ENCODE measurements at places on chromosomes 13 and 19.

DNA sequence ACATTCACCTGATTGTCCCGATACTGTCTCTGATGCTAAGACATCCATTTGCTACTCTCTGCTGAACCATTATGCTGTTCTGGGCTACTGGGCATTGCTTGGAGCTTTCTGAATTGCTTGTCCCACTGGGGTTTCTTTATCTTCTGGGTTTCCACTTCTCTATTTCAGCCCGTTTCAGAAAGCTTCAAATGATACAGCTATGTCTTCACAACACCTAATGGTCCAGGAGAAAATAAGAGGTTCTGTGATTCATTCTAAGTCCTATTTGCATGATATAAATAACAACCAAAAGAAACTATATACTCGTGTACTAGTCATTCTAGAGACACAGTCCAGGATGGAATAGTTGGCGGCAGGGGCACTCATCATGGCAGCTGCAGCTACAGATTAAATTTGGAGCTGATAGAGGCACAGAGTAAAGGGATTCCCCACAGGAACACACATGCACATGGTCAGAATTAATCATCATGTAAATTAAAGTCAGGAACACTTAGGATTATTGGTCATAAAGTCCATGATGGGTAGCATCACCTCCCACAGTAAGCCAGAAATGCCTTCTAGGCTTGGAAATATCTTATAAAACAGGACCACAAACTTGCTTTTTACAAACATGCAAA is 33.3 kb upstream of the SCEL start:
- no peak for DNase-seq

GRCh38 chr19:1917146-1917545 is 11.9 kb downstream of the ADAT3 start:
- no peak for DNase-seq

GRCh38 chr13:102132777-102133295 is 269.0 kb downstream of the FGF14 start:
- no peak for DNase-seq

- DNase-seq, result no peak
Measured at GRCh38 chr13:50285283-50285682, 270.0 kb downstream of the KCNRG start.

GRCh38 chr13:73399347-73400216 is 340.8 kb downstream of the KLF5 start:
- no peak for DNase-seq

DNA sequence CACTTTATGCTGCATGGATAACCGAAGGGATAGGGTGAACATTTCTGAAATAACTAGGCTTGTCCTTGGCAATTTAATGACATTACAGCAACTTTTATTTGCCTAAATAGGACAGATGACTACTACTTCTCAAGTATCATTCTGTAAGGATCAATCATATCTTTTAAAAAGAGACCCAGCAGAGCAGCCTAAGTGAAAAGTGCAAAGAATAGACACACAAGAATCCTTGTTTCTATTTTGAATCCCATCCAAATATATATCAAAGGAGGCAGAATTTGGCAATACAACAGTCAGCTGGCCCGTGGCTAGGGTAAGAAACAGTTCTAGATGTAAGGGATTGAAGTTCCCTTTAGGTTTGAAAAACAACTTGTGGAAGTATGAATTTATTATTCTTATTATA is 6.9 kb downstream of the THSD1 start:
- DNase-seq, result no peak

DNA sequence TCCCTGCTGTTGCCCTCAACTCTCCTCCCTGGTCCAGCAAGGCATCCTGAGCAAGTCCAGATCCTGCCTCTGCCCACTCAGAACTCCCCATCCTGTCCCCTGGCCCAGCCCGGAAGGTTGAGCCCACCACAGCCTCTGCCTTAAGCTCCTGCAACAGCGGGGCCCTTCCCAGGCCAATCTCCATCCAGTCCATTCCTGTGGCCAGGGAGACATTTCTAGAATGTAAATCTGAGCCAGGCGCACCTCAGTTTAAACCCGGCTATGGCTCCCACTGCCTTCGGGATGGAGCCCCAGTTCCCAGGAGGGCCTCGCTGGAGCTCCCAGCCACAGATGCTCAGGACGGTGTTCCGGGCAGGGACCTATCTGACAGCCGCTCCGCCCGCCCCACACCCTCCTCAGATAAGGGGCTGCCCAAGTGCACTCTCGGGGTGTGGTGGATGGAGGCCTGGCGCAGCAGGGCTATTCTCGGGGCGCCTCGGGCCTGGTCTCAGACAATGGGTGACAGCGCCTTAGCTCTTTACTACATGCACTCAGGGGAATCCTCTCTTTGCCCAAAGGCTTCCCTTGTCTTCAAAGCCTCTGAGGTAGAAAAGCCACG is 5.3 kb downstream of the TRAPPC6A start:
- DNase-seq, result peak; percentile 43

DNA sequence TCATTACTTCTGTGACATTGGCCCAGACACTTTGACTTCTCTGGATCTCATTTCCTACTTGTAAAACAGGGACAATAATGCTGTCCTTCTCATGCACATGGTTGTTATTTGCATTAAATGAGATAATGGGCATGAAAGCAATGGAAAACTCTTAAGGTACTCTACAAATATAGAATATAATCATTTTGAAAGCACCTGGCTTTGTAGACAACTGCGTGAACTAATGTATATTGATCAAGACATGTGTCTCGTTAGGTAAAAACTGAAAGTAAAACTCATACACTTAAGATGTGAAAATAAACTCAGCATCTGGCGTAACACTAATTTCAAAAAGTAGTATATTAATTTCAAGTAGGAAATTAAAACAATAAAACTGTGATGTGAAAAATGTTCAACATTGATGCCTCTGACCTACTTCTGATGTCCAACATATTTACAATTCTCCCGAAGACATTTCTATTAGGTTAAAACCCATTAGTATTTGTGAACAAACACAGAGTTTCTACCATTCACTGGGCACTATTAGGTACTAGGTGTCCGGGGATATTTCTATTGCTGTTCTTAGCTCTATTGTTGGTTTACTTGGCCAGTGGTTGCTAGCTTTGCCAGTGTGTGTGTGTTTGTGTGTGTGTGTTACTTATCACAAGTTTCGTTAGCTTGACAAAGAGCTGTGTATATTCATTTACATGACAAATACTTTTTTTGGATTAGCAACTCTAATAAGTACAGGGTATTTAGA is 220.5 kb downstream of the KCNRG start:
- DNase-seq, result no peak

GRCh38 chr19:23804676-23805075 is 46.0 kb upstream of the ZNF681 start:
- no peak for DNase-seq

DNA sequence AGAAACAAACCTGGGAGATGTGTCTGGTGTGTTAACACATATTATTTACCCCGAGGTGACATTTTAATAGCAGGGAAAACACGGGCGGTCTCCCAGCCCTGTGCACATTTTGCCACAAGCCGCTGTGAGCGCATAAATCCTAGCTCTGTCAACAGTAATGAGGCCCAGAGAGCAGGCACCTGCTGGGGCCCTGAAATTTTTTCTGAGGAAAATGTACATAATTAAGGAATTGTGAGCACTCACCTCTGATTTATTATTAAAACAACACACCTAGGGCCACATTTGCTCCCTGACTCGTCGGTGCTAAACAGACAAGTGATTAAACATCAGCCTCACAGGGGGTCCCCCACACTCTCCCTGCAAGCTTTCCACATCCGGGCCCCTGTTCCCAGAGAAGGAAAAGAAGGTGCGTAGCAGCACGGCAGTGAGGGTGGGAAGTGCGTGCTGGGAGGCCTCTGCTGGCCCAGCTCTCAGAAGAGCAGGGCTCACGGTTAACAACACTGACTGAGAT is 616.3 kb downstream of the UQCRFS1 start:
- no peak for DNase-seq

- no peak for DNase-seq
Measured at GRCh38 chr13:72990953-72991352, 67.9 kb upstream of the KLF5 start.

GRCh38 chr13:112145551-112146360 is 78.8 kb downstream of the SOX1 start:
- DNase-seq, result no peak

DNA sequence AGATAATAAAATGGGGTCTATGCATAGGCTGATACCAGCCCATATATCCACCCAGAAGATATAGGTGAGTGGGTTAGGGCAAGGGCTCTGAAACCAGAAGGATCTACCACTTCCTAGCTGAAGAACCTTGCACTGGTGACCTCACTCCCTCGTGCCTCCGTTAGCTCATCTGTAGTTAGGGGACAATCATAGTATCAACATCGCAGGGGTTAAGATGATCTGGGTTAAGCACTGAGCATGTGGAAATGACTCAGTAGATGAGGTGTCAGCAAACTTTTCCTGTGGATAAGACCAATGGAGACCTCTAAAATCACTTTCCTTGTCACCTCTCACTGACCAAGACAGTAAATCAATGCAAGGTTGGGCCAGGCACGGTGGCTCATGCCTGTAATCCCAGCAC is 30.5 kb downstream of the TNFSF14 start:
- DNase-seq, result no peak

DNA sequence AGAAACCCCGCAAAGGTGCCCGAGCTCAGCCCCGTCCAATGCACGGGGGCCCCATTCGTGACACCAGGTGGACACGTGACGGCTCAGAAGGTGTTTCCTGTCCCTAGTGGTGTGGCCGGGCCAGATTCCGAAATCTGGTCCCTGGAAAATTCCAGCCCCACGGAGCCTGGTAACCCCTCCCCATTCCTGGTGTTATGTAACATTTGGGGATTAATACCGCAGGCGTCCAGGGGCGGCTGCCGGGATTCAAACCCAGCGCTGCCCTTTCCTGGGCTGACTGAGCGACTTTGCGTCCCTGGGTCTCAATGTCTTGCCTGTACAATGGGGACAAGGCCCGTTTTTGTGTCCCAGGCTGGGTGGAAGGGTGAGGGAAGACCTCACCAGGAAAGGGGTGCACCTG is 1.0 kb upstream of the PLK5 start:
- DNase-seq, result no peak

DNA sequence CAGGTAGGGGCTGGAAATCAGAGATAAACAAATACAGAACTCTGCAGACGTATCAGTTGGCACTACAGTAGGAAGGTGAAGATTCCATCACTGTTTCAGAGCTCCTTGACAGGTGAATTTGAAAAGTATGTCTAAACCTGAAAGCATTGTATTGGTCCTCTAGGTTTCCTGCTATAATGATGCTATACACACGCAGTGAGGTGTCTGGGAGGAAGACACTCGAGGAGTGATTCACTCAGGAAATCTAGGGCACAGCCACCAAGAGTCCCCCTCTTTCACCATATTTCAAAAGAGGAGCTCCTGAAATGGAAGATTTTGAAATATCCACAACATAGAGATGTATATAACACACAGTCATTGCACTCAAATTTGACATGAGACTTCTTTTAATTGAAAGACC is 331.0 kb upstream of the DACH1 start:
- no peak for DNase-seq

DNA sequence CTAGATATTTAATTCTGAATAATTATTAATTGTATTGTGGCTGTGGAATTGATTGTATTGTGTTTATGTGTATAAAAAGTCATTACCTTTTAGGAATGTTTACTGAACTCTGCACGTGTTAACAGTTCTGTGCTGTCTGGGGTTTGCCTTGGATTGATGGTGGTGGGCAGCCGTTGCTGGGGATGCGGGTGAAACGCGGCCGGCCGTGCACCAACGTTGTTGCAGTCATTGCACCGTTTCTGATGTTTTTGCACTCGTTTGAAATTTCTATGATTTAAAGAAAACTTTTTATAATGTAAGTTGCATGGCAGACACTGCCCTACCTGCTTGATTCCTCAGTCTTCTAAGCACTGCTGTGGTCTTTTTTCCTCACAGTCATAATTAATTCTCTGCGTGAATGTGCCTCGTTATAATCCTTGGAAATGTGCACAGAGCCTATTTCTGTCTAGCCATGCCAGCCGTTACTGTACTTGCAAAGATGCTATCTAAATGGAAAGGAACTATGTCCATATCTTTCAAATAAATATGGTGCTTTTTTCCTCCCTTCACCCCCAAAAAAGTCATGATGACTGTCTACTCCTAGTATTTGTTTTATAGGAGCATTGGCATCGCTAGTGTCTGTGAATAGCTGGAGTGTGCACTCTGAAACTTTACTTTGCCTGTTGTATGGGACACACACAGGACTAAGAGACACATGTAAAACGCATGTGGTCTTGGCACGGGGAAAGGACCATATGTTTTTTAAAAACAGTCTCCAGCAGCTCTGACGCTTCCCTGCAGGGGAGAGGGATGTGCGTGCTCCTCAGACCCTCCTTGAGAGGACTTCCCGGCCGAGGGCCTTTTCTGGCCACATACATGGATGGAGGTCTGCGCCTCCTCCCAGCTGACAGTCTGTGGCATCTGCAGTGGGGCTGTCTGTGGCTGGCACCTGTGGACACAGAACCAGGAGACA is 40.7 kb upstream of the MCF2L start:
- DNase-seq, result no peak

- no peak for DNase-seq
Measured at GRCh38 chr13:39884166-39884565, 228.7 kb downstream of the COG6 start.

All from erythroblast (primary cell).